Brain pericyte (primary cell): ENCODE measurements at places on chromosomes 3 and 15.

DNA sequence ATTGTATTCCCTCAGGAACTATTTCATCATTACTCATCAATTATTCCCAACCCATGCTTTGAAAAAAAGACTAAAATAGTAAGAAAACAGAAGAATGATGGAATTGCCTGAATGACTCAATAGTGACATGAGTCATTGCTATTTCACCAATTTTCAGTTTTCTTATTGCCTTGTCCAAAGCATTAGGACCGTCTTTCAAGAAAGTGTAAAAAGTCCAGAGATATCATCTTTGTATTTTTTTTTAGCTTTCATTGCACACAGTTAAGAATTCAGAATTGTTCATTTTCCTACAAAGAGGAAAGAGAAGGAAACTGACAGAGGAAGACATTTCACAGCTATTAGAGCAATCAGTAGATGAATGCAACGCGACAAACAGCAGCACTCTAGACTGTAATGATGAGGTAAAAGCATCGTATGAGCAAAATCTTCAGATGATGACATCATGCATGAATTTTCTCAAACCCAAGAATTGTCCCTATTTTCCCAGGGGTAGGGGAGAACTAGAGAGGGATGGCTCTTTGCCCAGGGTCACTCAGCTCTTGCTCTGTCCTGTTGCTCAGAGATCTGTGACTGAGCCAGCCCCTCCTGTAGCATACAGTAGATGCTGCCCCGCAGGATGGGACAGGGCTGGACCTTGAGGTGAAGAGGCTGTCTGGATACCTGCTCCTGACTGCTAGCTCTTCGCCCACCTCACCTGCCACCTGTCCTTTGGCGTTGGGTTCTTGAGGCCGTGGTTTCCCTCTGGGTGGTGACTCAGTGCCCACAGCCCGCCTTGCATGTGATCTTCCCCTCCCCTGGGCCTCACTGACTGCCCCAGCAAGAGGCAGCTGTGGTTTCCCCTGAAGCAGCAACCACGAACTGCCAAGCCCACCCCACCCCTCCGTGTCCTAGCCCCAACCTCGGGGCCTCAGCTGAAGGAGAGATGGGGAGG, 84.8 kb downstream of the PPCDC start:
- DNase-seq = no peak

GRCh38 chr15:68363353-68363752, 68.6 kb downstream of the ITGA11 start:
- no peak for DNase-seq

- DNase-seq = no peak
These were observed 3.6 kb downstream of the LRRC57 start for GRCh38 chr15:42544853-42545629.

- DNase-seq = no peak
These were observed 790 bp downstream of the LAMP3 start for GRCh38 chr3:183161552-183162336.

- peak; percentile 22 for DNase-seq
These were observed 298.6 kb downstream of the ADAMTS17 start for GRCh38 chr15:100043068-100043641.

DNA sequence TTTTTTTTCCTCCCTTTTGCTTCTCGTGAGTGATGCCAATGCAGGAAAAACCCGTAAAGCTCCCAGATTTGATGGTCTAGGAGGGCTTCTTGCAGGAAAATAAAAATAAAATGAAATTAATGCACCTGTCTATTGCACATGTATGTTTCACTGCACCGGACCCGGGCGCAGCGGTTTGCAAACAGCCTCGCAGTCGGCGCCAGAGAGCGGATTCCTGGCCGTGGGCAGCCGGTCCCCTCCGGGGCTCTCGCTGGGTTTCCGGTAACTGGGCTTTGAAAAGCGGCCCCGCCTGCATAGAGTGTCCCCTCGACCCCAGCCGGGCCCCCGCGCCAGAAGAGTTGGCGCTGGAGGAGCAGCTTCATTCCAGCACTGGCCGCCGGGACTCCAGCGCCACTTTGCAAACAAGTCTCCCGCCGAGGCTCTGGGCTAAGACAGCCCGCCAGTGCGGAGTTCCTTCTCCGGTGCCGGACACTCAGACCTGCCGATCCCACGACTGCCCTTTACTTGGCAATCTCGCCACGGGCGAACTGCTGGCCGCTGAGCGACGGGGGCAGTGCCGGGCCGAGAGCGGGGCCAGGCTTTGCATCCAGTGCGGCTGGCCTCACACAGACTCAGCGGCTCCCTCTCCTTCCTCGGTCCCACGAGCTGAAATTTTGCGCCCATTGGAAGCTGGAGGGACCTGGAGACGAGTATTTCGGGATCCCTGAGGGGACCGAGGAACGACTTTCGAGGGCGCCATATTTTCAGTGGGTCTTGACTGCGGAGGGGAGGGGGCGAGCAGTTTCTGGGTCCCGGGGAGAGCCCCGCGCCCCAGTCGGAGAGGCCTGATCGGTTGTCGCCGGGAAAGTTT, 225.9 kb upstream of the C2CD4B start:
- no peak for DNase-seq

GRCh38 chr3:27713435-27714145, 8.5 kb downstream of the EOMES start:
- no peak for DNase-seq

DNA sequence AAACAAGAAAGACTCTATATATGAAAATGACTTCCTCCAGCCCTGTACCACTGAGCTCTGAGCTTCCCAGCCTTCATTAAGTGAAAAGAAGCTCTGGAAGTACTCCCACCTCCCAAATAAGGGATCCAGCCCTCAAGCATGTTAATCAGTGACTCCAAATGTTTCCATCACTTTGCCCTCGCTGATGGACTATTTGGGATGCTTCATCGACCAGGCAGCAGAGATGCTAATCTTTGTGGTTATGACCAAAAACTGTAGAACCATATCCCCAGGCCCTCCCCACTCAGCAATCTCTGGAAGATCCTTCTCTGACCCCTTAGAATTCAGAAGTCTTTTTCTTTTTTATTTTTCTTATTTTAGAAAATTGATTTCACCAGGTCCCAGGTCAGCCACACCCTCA, 2.3 kb upstream of the CTDSPL start:
- DNase-seq = no peak

DNA sequence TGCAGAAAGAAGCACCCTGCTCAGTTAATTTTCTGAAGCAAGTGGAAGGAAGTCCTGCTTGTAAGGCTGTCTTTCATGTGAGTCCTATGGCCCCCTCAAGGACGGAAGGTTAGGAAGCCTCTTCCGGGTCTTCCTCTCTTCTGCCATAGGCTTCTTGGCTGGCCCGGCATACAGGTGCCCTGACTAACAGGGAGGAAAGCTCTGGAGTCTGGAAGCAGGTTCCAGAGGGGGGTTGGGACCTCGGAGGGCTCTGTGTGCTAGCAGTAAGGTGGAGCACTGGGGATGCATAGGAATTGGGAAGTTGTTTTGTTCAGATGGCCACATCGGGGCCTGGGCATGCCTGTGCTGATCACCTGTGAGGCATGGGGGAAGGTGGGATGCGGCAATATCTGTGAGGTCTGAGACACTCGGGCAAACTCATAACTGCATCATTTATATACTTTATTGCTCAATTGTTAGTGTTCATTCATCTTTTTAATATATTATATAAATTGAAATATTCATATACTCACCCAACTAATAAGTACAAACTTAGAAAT, 49.6 kb downstream of the TRAK1 start:
- no peak for DNase-seq

- no peak for DNase-seq
These were observed 69.0 kb upstream of the THBS1 start for GRCh38 chr15:39511916-39512260.

DNA sequence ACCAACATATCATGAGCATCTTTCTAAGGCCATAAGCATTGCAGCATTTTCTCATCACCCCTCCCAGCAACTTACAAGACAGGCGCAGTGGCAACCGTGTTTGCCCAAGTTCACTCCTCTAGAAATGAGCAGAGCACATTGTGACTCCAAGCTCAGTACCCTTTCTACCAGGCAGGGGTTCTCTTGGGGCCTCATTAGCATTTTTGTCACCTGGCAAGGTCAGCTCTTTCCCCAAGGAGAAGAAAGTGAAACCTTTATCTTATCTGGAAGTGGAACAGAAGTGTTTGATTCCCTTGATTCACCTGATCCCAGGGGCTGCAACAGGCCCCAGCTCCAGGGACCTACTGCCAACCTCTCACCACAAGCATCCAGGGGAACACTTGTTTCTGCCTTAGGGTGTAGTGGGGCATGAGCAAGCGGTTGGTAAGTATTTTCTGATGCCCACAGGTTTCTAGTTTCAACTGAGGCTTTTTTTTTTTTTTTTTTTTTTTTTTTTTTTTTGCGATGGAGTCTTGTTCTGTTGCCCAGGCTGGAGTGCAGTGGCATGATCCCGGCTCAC, 44.0 kb upstream of the HERC1 start:
- DNase-seq = no peak

GRCh38 chr3:46703013-46703520, 1.9 kb downstream of the TMIE start:
- DNase-seq = no peak

- no peak for DNase-seq
These were observed 106.4 kb downstream of the FBLN2 start for GRCh38 chr3:13655061-13655913.

- no peak for DNase-seq
These were observed 53.9 kb upstream of the DAZL start for GRCh38 chr3:16658925-16659793.

GRCh38 chr3:97815149-97815917, 6.5 kb upstream of the CRYBG3 start:
- no peak for DNase-seq

- no peak for DNase-seq
These were observed 42.7 kb downstream of the PPP2R3A start for GRCh38 chr3:136008221-136008620.

- DNase-seq = no peak
These were observed 95.8 kb upstream of the KLF13 start for GRCh38 chr15:31230630-31231485.

DNA sequence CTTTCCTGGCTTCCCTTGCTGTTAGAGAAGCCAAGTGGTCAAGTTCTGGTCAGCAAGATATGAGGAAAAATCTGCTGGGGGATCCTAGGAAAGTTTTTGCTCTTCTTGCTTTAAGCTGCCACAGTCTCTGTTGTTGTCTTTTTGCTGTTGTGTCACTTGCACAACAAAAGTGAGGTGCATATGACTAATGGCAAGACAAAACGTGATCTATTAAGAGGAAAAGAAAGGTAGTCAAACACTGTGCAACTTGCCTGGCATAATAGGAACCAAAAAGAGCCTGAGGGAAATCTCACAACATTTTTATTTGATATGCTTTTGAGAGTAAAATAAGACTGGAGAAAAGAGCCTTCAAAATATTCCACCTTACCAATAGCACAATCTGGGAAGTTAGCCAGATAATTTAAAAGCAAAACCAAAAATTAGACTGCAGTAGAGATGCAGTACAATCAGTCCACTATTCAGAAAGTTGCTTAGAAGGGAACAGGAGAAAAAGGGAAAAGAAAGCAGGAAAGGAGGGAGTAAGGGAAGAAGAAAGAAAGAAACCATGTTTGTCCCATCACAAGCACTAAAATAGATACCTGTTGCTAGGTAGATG, 110.0 kb upstream of the SLC4A7 start:
- DNase-seq = no peak

- no peak for DNase-seq
These were observed 201.2 kb downstream of the FMN1 start for GRCh38 chr15:32993285-32993684.
